ENCODE measurements at places on chromosomes 13 and 19. TPM values are rescaled to one million over a fixed set of nuclear protein-coding genes. Genes with fewer than 3 reads are reported as not detected.
A peak's percentile ranks its signal among the peaks of the same experiment; 100 is the strongest.

DNA sequence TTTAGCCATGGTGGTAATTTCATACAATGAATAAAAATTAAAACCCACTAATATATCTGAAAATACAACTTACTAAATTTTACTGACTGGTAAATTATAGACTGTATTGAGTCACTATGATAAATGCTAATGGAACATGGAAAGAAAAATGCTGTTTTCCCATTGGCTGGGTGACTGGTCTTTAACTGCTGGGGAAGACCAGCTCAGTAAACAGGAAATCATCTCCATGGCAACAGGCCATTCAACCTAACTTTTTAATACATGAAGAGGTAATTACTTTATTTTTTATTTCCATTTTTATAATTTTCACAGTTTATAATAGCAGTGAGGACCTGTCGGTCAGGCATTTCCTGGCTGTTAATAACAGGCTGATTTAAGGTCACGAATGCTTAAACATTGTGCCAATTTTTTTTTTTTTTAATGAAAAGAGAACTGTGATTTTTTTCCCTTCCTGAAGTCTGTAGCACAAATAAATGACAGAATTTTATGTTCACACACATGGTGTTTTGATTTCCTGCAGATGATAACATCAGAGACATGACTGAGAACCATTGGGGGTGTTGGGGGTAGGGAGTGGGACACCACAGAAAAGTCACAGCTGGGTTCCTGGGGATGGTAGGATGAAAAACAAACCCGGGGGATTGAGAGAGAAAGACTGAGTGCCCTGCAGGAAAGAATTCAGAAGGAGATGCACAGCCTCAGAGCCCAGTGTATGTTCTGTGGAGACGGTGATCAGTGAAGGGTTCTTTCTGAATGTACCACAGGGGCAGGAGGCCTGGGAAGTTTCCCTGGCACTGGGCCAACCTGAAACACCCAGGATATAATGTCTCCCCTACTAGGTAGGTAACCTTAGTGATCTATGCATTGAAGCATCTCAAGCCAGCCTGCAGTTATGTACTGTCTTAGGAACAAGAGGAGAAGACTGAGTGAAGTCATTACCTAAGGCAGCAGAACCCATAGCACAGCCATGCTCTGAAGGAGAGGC, 297.1 kb downstream of the COG6 start:
- DNase-seq = peak; percentile 59

Gene COX6B2
- 1.1 TPM for polyA plus RNA-seq

DNA sequence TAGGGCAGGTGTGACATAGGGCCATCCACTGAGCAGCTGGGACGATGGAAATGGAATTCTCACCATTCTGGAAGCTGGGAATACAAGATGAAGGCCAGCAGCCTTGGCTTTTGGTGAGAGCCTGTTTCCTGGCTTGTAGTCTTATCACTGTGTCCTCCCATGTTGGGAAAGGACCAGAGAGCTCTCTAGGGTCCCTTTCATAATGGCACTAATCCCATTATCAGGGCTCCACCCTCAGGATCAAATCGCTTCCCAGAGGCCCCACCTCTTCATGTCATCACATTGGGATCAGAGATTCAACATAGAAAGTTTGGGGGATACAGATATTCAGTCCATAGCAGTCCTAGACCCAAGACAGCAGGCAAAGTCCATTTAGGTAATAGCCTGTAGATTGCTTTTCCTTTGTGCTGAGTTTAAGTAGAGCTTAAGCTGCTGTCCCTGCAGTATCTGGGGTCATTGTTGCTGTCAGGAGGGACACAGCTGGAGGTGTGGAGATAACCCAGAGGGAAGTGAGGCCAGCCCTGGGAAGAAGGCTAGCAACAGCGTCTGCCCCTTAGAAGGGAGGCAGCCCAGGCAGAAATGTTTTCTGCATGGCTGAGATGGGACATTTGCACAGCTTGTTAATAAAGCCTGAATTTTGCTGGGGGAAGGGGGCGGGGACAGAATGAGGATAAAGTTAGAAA, 136.5 kb upstream of the GPR12 start:
- no peak for DNase-seq

Gene LILRA1
- 0.57 TPM for polyA plus RNA-seq

GRCh38 chr19:29499261-29499920, 26.4 kb upstream of the VSTM2B start:
- DNase-seq = no peak

DNA sequence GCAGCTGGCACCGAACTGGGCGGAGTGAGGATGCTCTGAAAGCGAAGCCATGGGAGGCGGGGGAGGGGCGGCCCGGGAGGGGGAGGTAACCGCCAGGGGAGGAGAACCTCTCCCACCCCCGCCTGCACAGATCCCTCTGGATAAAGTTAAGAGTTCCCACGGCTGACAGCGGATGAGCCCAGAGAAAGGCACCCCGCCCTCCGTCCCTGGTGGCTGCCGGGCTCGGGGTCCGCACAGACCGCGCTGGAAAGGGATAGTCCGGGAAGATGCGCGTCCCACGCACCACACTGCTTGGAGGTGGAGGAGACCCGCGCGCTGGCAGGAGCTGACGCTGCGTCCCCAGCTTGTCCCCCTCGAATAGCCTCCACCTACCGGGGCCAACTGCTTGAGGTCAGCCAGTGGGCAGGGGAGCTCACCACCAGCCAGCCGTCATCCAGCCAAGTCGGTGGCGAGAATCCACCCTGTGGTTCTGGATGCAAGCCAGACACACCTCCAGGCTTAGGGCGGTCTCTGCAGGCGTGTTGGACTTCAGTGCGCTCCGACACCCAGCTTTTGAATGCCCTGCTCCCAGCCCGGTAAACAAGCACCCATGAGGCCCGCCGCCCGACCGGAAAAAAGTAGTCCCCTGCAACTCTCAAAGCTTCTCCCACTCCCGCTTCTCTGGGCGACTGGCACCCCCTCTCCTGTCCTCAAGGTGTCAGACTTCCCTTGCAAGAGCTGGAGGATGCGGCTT, at the start of gene TRPC4:
TRPC4 (minus strand) TSS at position 17 of the 733 bp plus-strand sequence. CDS start 86,439 bp downstream, outside the sequence.
- DNase-seq = peak; percentile 66

Gene SLAIN1
- 19.1 TPM for polyA plus RNA-seq

Gene PRRG2
- 7.5 TPM for polyA plus RNA-seq

DNA sequence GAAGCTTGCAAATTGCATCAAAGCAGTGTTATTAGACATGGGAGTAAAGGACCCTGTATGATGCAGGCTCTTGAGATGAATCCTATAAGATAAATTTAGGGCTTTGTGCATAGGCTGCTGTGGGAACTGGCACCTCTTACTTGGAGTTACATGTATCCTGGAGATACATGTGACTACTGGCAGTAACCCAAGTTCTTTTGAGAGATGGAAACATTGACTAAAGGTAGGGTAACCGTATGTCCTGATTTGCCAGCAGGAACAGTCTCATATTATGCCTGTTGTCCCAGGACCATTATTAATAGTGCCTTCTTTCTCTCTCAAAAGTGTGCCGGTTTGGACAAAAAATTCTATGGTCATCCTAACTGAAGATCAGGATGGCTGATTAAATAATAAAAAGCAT, 195.4 kb downstream of the LACC1 start:
- no peak for DNase-seq

Gene INAFM1
- 11.7 TPM for polyA plus RNA-seq

DNA sequence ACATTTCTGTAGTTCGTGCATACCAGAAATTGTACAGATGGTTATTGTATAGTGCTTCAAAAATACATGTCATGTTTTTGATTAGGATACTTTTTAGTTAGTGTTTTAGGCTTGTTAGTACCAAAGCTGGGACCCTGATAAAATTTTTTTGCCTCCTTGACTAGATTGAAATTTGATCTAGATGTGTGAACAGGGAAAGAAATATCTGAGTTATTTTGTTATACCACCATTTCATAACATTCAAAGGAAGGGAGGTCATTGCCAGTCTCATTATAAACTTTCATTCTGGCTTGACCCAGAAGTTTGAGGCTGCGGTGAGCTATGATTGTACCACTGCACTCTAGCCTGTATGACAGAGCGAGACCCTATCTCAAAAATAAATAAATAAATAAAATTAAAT, 9.0 kb downstream of the LMO7 start:
- no peak for DNase-seq

GRCh38 chr13:77530875-77531274, 4.6 kb upstream of the SCEL start:
- DNase-seq = no peak

Gene HRC
- 30.4 TPM for polyA plus RNA-seq

Gene PLPP2
- polyA plus RNA-seq = 2.9 TPM

Gene ANO8
- 21.1 TPM for polyA plus RNA-seq

DNA sequence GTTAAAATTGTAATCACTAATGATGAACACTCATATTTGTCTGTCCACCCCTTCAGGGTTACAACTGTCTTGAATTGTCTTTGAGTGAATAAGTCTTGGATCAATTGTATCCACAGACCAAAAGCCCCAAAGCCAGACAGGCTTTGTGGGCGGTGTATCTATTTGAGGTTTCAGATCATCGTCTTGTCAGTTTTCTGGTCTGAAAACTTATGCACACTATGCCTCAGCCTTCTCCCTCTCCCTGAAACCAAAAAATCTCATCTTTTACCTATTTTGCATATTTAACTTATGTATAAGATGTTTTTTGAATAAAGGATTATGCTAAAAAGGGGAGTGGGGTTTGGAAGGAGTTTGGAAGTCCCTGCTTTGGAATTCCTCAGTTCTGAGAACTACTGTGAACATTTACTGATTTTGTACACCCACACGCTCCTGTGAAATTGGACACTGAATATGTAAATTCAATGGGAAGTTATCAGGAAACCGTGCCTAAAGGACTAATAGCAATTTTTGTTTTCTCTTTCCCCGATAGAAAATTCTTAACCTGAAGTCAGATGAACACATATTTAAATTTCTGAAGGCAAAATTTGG, 52.1 kb downstream of the DPY19L3 start:
- no peak for DNase-seq

Gene TNNI3
- 6.6 TPM for polyA plus RNA-seq

DNA sequence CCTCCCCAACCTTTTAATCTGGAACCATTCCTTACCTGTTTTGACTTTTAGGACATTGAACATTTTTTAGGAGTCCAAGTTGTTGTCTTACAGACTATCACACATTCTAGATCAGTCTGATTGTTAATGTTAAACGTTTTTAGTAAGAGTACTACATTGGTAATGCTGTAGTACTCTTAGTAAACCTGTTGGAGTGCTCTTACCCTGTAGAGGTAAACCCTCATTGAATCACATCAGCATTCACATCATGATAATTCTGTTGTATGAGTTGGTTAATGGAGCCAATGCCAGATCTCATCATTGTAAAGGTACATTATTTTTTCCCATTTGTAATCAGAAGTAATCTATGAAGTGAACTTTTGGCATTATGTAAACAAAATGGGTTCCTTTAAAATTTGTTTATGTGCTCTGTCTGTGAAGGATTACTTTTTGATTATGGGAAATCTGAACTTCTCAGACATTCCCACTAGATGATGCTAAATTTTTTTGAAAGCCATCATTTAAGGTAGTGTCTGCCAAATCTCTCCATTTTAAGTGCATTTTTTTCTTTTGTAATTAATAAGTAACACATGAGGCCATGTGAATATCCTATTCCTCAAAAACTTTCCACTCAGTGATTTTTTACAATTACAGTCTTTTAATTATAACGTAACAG, 55.2 kb downstream of the VWA8 start:
- no peak for DNase-seq

DNA sequence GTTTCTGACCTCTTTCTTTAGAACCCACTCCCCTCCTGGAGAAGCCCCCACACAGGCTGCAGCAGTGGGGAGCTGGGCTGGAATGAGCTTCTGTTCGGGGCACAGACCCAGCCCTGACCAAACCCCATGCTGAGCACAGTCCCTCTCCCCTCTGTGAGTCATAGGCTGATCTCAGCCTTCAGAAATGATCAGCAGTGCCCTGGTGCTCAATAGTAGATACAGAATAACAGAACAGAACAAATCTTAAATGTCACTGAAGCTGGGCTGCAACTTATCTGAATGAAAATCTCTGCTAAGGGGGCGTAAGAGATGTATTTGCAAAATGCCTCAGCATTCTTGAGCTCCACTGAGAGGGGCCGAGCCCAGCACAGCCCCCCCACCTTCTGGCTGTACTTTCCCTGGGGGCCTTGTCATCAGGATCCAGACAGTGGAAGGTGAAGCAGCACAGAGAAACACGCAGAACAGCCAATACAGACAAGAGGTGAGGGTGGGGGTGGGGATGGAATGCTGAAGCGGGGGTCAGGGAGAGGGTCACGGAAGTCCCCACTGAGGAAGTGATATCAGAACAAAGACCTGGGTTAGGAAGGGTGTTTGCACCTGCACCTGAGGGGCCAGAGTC, 9.9 kb downstream of the ZNF665 start:
- no peak for DNase-seq

GRCh38 chr13:99266827-99267226, 8.6 kb upstream of the GPR18 start:
- no peak for DNase-seq

GRCh38 chr13:29581666-29582065, 13.8 kb downstream of the SLC7A1 start:
- no peak for DNase-seq

GRCh38 chr13:29847501-29847983, 2.9 kb downstream of the UBL3 start:
- DNase-seq = peak; percentile 52

DNA sequence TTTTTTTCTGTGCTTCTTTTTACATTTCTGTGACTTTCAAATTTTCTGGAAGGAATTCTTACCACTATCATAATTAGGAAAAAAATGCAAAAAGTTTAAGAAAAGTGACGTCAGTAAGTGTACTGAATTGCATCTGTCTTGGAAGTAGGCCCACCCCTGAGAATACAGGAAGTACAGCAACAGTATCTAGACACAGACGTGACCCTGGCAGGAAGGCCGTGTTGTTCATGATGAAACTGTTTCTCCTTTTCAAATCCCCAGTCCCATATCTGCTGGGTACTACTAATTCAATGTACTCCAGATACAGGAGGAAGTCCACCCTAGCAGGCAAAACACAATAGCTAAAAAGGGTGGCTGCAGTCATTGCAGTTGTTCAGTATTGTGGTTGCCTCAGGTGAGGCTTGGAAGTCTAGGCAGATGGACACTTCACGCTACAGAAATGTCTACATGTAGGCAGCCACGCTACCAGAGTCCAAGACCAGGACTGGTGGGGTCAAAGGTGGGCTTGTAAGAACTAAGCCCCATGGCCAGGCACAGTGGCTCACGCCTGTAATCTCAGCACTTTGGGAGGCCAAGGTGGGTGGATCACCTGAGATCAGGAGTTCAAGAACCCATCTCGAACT, 49.6 kb upstream of the MED4 start:
- no peak for DNase-seq

GRCh38 chr19:38803543-38803942, 9.2 kb downstream of the LGALS4 start:
- DNase-seq = no peak

DNA sequence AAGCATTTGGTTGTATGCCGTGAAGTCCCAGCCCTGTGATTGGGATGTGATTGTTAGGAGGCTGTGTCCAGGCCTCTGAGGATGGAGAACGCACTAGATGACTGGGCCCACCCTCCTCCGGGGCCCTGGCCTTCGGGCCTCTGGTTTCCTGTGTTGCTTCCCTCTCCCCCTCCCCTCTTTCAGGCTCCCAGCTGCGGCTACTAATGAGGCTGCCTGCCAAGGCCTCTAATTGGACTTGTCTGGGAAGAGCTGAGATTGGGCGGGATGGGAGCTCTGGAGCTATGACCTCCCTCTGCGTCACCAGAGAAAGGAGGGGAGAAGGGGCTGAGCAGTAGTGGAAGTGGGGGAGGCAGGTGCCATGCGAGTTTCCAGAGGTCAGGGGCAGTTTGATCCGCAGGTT, 9.9 kb downstream of the PTH2 start:
- peak; percentile 84 for DNase-seq

Gene KLK3
- polyA plus RNA-seq = 0.37 TPM

Measured in left renal cortex interstitium (tissue), 4 donors.